ENCODE measurements at places on chromosomes 6 and 20. TPM values are rescaled to one million over a fixed set of nuclear protein-coding genes. Genes with fewer than 3 reads are reported as not detected.

DNA sequence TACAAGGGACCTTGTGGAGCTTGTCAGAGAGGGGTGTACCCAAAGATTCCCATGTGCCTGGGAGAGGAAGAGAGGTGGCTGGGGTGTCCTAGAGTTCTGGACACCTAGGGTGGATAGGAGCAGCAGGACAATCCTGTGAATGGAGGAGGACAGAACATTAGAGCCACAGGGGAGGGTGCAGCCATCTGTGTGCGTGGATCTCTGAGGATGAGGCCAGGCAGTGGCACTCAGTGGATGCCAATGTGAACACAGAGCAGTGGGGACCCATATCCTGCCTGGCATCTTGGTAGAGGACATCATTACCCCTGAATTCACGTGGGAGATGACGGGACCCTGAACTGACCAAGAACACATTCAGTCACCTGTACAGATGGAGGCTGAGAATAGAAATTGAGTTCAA is 205.3 kb downstream of the CD83 start:
- no peak for DNase-seq

DNA sequence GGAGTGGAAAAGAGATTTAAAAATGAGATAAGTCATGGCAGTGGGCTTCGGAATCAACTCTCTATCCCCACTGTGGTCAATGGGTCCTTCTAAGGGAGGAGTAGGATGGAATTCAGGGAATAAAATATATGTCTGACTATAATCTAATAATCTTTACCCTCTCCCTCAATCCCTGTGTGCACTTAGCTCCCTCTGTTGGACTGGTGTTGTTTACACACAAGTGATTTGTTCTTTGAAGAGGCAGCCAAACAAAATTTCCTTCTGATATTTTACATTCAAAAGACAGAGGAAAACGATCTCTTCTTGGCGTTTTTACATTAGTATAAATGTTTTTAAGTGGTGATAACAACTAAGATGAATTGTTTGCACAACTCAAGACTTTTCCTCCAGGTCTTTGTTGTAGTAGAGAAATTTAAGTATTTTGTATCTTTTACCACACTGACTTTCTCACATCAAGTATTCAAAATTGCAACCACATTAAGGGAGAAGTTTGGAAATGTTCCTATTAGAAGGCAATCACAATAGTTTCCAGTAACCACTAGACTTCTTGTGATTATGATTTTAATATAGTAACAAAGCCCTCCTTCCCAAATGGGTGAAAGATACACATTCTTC is 317.8 kb downstream of the CENPW start:
- peak; percentile 4 for DNase-seq

The OOEP gene
- not detected for total RNA-seq

The RNF146 gene
- 26.3 TPM for total RNA-seq

The CYP21A2 gene
- not detected for total RNA-seq

Data from OCI-LY7 (cell line).